ENCODE measurements at places on chromosomes 4 and X.

GRCh38 chrX:107324493-107325310 lies 118.3 kb downstream of the DNAAF6 start:
- DNase-seq = no peak

- no peak for DNase-seq
Measured at GRCh38 chr4:110087070-110087708, 111.2 kb downstream of the ELOVL6 start.

GRCh38 chr4:162409048-162409447 lies 245.2 kb upstream of the FSTL5 start:
- no peak for DNase-seq

GRCh38 chr4:26171941-26172340 lies 148.9 kb upstream of the RBPJ start:
- no peak for DNase-seq

GRCh38 chr4:128454881-128455280 lies 167.3 kb upstream of the PGRMC2 start:
- DNase-seq = no peak

DNA sequence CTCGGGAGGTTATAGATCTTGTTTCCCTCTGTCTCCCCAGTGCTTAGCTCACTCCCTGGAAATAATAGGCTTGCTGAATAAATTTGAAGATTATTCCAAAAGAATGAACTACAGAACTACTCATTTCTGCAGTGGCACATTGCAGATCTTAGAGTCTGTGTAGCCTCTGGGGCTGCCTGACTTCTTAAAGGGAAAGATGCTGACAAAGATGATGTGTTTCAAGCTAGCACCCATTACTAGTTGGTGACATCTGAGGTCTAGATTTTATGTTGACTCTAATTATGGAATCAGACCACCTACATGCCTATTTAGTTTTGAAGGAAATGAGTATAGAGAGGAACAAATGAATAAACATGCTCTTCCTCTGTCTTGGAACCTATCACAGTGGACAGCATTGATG lies 123.7 kb upstream of the KCNIP4 start:
- DNase-seq = no peak

GRCh38 chr4:139319571-139319970 lies 17.3 kb upstream of the NDUFC1 start:
- no peak for DNase-seq

DNA sequence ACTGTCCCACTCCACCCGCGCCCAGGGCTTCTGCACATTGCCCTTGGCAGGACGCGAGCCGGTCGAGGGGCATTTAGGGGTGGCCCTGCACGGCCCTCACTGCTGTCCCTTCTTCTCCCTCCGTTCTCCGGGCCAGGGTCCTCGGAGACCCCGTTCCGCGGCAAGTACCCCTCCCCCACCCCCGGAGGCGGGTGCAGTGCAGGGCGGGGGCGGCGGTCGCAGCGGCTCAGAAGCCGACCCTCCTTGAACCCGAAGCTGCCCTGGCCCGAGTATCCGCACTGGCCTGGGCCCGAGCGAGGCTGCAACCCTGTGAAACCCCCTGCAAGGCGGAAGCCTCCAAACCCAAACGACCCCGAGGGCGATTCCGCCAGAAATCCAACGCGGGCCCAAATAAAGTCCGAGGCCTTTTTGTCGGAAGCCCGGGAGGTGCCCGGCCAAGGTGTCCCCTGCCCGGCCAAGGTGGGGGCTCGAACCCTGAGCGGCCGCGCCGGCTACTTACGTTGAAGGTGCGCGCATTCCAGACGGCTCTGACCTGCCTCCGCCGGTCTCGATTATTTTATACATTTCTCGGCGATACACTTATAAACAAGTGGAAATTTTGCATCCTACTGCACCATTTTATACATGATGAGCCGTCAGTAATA lies 53.1 kb upstream of the TMEM33 start:
- DNase-seq = no peak

- no peak for DNase-seq
Measured at GRCh38 chr4:38166082-38166481, 205.9 kb downstream of the PTTG2 start.

DNA sequence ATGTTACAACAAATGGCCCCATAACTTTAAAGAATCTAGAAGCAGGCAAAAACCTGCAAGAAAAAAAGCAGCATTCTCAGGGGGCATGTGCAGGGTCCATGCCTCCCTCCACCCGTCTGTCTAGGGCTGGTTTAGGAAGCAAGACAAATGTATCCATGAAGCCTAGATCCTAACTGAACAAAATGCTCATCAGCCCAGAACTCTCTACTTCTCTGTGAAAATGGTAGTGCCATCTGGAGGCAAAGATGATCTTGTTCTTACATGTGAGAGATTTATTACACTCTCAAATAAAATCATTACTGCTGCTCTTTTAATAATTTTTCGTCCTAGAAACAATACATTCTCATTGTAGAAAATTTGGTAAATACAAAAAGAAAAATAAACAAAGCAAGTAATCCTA lies 26.7 kb downstream of the NR3C2 start:
- no peak for DNase-seq

DNA sequence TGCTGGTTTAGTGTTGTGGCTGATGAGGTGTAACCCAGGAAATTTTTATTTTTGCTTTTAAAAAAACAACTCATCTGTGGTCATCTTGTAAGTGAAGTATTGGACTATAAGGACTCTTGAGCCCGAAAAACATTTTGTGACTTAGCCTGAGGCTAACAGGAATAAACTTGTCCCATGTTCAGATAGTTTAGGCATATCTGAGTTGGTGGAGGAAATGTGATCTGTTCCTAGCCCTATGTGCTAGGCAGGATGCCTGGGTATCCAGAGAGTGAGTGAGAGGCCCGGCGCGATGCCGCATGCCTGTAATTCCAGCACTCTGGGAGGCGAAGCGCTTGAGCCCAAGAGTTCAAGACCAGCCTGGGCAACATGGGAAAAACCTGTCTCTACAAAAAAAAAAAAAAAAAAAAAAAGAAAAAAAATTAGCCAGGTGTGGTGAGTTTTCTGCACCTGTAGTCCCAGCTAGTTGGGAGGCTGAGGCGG lies 3.7 kb downstream of the SMS start:
- DNase-seq = no peak

GRCh38 chrX:21610168-21610567 lies 48.0 kb downstream of the KLHL34 start:
- DNase-seq = no peak

GRCh38 chrX:105260291-105261043 lies 40.0 kb upstream of the TEX13A start:
- no peak for DNase-seq

GRCh38 chr4:137310593-137311490 lies 221.5 kb downstream of the PCDH18 start:
- no peak for DNase-seq

- DNase-seq = no peak
Measured at GRCh38 chr4:147964266-147964880, 232.5 kb downstream of the ARHGAP10 start.

GRCh38 chr4:156146571-156146970 lies 192.9 kb upstream of the CTSO start:
- no peak for DNase-seq

DNA sequence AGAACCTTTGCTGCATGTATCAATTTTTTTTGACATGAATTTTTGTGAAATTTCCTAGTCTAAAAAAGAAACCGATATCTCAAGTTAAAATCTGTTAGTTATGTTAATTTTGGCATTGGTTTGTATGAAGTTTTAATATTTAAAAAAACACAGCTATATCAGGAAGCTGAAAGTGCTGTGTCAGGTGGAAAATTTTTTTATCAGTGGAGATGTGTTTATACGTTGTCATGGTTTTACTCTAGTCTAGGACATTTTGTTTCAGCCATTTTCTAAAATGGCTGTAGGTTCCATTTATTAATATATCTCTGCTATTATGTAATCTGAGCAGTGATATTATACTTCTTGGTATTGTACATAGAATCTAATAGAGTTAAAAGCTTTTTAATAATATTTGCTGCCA lies 34.2 kb downstream of the OCRL start:
- no peak for DNase-seq

GRCh38 chrX:153641627-153642026 lies 5.4 kb upstream of the DUSP9 start:
- no peak for DNase-seq

GRCh38 chrX:147960722-147961121 lies 20.4 kb upstream of the FMR1NB start:
- DNase-seq = no peak

- DNase-seq = no peak
Measured at GRCh38 chr4:5133933-5134594, 82.8 kb downstream of the STK32B start.
